ENCODE measurements at places on chromosomes 12 and 14.

- DNase-seq = no peak
Measured at GRCh38 chr14:89276424-89276975, 140.5 kb downstream of the FOXN3 start.

DNA sequence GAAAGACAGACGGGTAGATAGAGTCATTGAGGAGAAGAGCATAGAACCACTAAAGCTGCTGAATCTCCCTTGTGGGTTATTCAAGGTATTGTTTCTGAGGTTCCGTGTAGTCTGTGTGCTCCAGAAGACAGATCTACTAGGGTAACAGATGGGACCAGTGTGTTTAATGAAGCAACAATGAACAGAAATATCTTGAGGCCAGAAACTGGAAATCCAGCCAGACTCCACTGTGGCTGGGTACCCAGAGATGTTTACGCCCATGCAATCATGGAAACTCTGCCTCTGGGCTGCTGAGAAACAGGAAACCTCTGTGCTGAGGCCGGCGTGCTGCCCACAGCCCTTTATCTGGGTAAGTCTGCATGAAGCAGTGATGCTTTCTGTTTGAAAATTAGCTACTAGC, 8.3 kb downstream of the PROX2 start:
- DNase-seq = no peak

GRCh38 chr12:86226481-86226880, 29.7 kb downstream of the MGAT4C start:
- no peak for DNase-seq

DNA sequence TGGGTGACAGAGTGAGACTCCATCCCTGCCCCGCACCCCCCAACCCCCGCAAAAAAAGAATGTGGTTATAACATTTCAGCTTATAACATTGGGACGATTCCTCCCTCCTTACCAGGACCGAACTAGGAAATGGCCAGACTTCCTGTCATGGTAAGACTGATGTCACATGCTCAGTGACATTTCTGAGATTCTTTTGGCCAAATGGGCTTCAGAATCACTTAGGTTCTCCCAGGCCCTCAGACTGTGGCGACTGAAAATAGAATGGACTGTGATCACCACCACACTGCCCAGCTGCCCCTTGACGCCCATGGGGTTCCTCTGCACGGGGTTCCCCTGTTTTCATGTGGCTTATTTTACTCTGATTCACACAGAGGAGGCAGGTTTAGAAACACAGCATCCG, 115.0 kb upstream of the EVL start:
- no peak for DNase-seq

GRCh38 chr12:67981287-67982162, 7.7 kb upstream of the IFNG-AS1 start:
- no peak for DNase-seq

GRCh38 chr14:83047059-83047830, 1513.6 kb upstream of the SEL1L start:
- DNase-seq = no peak

DNA sequence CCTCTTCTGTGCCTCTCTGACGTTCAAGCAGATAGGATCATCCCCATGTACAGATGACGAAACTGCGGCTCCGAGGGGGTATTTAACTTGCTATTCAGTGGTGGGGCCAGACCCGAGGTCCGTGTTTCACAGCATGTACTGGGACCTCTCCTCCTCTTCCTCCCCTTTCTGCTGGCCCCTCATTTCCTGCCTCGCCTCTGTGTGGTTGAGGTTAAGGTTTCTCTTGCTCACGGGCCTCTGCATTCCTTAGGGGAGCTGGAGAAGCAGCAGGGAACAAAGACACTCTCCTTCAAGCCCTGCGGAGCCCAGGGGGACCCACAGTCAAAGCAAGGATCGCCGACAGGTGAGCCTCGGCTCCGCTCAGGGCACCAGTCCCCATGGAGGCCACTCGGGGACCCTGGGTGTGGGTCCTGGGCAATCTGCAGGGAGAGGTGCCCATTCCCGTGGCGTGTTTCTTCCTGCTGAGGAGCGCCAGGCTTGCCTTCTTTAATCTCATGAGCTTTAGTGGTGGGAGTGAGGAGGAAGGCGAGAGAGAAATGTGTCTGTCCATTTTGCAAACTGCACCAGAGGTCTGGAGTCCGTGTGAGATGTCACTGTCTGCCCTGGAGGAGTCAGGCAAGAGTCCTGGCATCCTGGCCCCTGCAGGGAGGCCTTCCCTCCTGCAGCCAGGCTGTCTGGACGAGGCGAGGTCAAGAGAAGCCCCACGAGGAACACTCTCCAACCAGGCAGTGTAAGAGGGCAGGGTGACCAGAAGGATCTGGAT, 45.0 kb downstream of the SLC6A12 start:
- DNase-seq = no peak

GRCh38 chr14:103547941-103548462, 14.5 kb downstream of the BAG5 start:
- no peak for DNase-seq

GRCh38 chr12:25480145-25480544, 72.9 kb downstream of the LMNTD1 start:
- no peak for DNase-seq

DNA sequence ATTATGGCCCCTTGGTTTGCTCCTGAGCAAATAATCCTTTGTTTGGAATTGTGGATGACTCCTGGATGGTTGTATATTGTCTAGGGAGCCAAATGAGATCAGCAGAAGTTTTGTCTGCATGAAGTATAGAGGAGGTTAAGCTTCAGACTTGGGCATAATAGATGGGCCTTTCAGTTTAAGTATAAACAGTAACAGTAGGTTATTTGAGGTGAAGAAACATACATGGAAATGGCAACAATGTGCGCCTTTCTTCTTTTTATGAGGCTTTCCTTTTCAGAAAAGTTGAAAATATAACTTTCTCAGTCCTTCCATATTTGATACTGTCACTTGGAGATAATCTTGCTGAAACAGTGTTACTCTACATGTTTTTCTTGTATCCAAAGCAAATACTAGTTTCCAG, 63.7 kb upstream of the PPP1R12A start:
- no peak for DNase-seq

GRCh38 chr14:26216786-26217185, 381.0 kb downstream of the NOVA1 start:
- DNase-seq = no peak

GRCh38 chr14:95006479-95006878, 150.8 kb downstream of the DICER1 start:
- DNase-seq = no peak

DNA sequence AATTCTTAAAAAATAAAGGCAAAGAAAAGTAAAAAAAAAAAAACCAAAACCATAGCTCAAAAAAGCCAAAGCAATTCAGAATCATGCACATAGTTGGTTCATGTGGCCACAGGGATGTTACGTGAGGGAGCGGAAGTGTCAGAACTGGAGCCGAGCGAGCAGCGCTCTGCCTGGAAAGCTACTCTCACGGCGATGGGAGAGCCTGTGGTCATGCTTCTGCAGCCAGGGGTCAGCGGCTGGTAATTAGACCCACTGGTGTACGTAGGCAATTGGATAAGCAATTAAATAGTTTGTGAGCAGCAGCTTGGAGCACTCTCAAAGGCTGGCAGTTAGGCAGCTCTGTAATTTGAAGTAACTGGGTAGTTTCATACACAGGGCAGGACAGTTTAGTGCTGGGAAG, 58.1 kb downstream of the TRHDE start:
- no peak for DNase-seq

GRCh38 chr14:99601361-99601831, 2.6 kb downstream of the CCDC85C start:
- DNase-seq = no peak

GRCh38 chr12:84661786-84662185, 250.8 kb downstream of the SLC6A15 start:
- no peak for DNase-seq

DNA sequence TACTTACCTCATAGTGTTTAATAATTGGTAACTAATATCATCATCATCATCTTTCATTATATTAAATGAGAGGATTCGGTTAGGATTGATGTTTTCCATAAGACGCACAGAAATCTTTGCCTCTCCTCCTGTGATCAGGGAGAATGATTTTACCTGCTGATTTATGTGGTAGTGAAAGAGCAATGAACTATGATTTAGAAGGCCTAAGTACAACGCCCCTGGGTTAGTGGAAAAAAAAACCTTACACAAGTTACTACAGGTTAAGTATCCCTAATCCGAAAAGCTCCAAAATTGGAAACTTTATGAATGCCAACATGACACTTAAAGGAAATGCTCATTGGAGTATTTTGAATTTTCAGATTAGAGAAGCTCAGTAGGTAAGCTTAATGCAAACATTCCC, 55.8 kb downstream of the ARID2 start:
- DNase-seq = no peak

DNA sequence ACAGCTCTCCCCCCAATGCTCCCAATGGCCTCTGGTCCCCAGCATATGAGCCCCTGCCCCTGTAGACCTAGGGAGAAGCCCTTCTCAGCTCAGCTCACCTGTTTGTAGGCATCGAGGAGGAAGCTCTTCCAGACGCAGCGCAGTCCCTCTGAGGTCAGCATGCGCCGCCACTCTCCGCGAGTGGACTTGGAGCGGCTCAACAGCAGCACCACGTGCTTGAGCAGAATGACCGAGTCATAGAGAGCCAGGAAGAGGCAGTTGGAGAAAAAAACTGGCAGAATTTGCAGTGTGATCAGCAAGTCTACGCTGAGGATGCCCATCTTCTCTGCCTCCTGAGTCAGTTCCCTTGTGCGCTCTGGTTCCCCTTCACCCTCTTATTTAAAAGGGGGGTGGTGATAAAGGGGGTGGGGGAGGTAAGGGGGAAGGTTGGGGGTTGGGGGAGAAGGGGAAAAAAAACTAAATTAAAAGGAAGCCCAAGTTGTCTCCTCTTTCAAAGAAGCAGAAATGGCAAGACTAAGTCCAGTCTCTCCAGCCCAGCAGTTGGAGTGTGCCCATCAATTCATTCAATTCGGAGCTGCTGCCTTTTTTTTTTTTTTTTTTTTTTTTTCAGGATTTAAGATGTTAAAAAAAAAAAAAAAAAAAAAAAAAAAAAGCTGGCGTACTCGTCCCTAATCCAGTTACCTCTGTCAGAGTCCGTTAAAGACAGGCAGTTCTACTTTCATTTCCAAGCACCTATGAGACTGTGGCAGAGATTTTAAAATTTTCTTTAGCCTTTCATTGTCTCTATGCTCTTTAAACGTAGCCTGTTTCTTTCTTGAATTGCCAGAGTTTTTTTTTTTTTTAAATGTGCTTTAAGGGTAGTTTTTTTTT, at the start of gene DIO2:
Gene DIO2, minus strand, starts transcription at position 352 of the 870 bp plus-strand sequence. Its CDS starts 32 bp downstream, at position 320.
- no peak for DNase-seq

DNA sequence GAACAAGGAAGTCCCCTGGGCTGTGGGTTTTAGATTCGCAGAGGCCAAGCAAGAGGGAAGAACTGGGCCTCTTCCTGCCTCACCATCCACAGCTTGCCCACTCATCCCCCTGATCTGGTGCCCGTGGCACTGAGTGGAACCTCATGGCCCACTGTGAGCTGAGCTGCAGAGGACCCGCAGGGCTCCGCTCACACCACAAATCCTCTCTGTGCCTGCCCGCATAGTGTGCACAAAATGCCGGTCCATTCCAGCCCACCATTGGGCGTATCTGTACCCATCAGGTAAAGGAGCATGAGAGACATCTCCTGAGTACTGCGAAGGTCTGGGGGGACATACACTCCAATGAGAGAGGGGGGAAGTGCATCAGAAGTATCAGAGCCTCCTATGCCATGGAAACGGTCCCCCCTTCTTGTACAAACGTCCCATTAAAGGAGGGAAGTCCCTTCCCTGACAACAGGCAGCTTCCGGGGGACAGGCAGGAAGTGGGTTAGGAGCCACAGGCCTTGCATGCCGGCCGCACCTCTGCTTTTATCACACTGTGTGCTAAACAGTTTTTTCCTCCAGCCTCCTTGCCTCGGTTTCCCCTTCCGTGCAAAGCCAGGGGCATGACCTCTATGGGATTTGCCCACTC, 309.4 kb upstream of the DIO3 start:
- no peak for DNase-seq

DNA sequence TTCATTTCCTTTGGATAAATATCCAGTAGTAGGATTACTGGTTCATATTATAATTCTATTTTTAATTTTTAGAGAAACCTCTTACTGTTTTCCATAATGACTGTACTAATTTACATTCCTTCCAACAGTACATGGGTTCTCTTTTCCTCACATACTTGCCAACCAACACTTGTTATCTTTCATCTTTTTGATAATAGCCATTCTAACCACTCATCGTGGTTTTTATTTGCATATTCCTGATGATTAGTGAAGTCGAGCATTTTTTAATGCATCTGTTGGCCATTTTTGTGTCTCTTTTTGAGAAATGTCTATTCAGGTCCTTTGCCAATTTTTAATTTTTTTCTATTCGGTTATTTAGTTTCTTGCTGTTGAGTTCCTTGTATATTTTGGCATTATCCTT, 457.7 kb upstream of the PDE3A start:
- no peak for DNase-seq

GRCh38 chr14:68862954-68863594, 70.2 kb upstream of the ZFP36L1 start:
- DNase-seq = peak; percentile 59

DNA sequence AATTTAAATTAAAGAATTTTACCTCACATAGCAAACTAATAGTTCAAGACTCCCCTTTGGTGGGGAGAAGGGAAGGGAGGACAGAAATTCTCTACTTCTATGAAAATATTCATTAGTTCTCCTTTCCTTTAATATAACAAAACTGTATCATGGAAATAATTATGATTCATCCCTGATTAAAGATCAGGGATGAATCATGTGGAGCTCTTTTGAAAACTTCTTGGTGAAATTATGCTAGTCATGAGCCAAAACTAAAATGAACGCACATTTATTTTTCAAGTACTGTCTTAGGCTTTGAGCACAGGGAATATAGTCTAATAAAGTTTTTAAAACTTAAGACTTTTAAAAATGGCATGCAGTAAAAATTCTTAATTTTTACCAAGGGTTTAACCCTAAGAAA, 17.1 kb downstream of the TMBIM4 start:
- no peak for DNase-seq

GRCh38 chr12:163406-163986, 50.5 kb downstream of the SLC6A12 start:
- DNase-seq = no peak

- DNase-seq = no peak
Measured at GRCh38 chr12:93197067-93197593, 180.6 kb upstream of the NUDT4 start.

DNA sequence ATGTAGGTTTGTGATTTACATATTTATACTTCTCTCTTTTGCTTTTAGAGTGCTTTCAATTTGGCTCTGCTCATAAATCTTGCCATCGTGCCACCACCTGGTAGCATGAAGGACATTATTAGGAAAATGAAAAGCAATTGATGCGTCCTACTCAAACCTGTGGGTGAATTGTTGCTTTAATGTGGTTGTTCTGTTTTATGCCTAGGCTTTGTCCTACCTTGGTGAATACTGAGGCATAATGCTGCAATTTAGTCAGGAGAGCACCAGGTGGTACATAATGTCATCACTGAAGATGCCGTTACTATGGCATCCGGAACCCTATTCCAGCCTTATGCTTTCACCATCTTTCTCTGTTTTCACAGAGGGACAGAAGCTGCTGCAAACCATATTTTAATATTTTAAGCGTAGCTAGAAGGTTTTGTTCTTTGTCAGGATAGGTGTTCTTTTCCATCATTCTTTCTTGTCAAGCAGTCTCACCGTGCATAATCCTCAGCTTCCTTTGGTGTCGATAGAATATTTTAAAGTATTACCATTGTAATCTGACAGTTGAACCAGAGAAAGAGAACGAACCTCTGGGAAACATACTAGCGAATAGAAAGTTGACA, 68.5 kb upstream of the PKP2 start:
- DNase-seq = no peak

All from NCI-H1092 (cell line).